ENCODE measurements at places on chromosomes 6 and 20.

DNA sequence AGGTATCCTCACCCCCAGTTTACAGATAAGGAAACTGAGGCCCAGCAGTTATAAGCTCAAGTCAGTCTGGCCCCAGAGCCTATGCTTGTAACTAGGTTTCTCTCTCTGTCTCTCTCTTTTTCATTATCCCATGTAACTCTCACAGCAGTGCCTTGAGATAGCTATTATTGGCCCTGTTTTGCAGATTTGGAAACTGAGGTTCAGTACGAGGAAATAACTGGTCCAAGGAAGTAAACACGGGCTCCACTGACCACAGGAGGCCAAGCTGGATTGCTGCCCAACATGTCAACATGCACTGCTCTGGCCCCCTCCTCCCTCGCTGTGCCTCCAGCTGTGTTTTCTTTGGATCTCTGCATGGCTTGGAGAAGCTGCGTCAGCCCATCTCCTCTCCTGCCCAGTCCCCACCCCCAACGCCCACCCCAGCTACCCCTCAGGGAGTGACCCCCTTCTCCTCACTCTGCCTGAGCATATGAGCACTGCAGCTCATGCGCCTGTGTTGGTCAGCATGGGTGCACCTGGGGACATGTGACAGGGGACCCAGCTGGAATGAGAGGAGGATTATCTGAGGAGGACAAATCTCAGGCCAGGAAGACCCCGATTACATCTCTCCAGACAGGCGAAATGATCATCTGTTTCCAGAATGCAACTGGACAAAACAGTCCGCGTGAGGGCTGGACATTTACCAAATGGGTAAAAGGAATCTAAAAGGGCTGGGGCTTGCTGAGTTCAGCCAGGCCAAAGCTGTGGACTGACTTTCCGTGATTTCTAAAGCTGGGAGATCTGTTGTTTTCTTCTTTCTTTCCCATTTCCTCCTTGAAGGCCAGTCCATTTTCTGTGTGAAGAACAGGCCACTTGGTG, 7.8 kb upstream of the PLTP start:
- DNase-seq, result no peak

DNA sequence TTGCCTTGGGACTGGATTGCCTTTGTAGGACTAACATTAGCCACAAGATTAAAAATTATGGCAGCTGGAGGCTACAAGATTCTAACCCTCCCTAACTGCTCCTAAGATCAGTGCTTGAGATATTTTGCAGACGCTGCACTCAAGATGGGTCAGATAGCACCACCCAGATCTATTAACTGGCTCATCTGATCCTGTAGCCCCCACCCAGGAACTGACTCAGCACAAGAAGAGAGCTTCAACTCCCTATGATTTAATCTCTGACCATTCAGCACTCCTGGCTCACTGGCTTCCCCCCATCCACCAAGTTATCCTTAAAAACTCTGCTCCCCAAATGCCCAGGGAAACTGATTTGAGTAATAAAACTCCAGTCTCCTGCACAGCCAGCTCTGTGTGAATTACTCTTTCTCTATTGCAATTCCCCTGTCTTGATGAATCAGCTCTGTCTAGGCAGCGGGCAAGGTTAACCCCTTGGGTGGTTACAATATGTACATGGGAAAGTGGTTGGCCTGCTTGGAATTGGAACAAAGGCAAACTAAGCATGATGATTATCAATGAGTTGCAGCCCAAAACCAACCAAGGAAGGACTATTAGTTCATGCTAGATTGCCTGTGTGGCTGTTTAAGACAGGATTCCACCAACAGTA, 111.3 kb downstream of the OR2B2 start:
- DNase-seq, result no peak

DNA sequence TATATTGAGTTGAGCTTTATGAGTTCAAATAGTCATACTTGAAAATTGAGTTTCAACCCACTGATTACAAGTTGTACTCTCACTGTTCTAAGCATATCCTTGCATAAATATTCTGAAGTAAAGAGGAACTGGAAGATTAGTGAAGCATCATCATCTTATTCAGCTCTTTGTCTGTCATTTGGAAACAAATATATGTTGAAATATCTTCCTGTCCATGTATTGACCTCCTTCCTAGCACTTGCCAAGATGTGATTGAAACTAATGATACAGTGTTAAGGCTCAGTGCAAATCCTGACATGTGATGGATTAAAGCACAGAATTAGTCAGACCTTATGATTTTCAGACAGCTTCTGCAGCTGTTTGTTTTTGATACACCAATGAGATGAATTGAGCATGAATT, 434.3 kb downstream of the TBC1D32 start:
- no peak for DNase-seq

- no peak for DNase-seq
Observed at GRCh38 chr6:30881392-30882203, 2.7 kb upstream of the DDR1 start.

DNA sequence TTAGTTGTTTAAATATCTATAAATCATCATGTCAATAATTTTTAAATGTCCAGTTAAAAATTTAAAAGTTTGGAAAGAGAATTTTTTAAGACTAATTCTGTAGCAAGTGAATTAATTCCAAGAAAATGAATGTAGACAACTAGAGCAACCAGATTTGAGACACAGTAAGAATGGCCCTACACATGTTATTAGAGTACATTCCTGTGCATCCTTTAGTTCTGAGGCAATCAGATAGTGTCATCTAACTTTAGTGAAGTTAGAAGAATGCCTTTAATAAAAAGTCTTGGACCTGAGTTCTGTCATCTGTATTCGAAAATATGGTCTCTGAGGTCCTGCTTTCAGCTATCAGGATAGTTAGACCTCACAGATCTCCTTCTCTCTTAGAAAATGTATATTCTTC, 63.7 kb downstream of the HIVEP2 start:
- DNase-seq, result no peak

DNA sequence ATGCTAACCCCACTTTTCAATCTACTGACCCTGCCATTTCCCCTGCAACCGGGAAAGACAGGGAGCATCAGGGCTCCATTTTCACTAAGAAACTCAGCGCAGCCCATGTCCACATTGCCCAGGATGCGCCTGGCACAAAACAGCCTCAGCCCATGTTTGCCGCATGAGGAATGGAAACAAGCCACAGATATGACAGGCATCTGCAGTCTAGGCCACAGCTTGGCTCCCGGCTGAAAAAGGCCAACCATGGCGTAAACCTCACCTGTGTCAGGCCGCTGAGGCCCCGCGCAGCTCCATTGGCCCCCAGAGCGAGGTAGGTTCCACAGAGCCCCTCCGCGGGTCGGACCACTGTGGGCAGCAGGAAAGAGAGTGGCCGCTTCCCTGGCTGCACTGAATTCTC, 21.7 kb downstream of the GGT7 start:
- no peak for DNase-seq

GRCh38 chr20:50819349-50819748, 24.5 kb downstream of the BCAS4 start:
- DNase-seq, result no peak

- no peak for DNase-seq
Observed at GRCh38 chr20:57869291-57869950, 159.6 kb upstream of the PMEPA1 start.

Measured in 8988T (cell line).